ENCODE measurements at places on chromosomes 11 and 22.
A peak's percentile ranks its signal among the peaks of the same experiment; 100 is the strongest.

- DNase-seq, result no peak
These were observed 15.3 kb upstream of the SYTL2 start for GRCh38 chr11:85826116-85826855.

DNA sequence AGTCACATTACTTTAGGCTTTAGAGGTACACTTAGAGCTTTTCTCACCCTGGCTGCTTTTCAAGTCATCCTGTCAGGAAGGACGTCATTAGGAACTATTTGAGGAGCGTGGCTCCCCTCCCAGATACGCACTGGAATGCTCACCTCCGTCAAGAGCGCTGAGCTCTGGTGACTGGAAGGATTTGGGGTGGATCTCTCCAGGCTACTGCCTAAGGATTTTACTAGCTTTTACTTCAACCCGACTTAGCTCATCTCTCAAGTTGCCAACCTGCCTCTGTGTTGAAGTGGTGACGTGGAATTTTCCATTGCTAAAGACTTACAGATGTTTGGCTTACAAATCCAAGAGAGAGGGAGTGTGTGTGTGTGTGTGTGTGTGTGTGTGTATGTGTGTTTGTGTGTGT is 355.3 kb upstream of the CCDC90B start:
- no peak for DNase-seq

DNA sequence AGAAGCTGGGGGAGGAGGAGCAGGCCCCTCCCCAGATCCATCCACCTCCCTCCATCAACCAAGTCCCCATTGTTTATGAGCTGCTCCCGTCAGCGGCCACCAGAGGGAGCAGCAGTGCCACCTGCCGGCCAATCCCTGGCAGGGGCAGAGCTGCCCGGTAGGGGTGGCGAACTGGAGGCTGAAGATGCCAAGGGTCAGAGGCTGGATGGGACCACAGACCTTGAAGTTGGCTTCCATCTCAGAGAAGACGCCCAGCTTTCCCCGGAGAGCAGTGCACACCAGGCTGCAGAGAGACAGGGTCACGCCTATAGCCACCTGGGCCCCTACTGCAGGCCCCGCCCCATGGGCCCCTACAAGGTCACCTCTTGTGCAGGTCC is 3.6 kb downstream of the FIBP start:
- peak; percentile 80 for DNase-seq

GRCh38 chr11:134696455-134696854 is 284.4 kb upstream of the B3GAT1 start:
- no peak for DNase-seq

- no peak for DNase-seq
These were observed 114.4 kb upstream of the API5 start for GRCh38 chr11:43197379-43197778.

DNA sequence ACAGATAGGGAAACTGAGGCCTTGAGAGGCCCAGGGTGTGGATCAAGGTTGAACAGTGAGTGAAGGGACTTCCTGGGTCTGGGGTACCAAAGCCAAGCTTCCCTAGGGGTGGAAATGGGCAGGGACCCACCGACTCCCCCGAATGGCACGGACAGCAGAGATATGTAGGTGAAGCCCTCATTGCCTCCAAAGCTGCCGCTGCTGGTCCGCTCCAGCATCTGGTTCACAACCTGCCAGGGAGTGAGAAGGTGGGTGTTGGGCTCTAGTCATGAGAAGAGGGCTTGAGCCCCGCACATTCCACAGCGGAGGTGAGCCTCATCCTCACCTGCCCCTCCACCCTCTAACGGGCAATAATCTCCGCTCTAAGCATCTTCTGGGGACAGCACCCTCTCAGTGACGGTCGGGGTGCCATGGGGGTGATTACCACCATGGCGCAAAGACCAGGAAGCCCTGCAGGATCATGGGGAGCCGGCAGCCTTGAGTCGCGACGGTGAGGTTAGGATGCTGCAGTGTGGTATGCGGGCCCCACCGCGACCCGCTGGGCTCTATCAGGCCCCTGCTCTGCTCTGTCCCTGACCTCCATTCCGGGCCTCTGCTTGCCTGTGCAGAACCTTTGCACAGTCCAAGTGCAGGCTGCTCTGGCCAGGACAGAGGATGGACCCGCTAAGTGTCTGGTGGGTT is 10.8 kb downstream of the ALDH3B2 start:
- DNase-seq, result no peak

DNA sequence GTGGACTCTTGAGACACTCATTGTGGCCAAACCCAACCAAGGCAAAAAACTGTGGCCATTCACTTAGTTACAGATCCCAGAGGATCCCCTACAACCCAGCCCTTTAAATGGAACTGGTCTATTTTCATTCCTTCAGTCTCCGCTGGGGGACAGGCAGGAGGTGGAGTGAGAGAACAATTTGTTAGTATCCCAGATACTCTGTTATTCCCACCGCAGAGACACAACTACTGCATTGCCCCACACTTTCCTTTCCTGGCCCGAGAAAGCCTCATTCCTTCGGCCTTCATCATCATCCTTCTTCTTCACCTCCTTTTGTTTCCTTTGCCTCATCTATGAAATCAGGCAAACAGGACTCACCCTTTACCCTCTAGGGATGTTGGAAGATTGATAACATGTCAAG is 191.1 kb downstream of the NTM start:
- DNase-seq, result no peak

- DNase-seq, result no peak
These were observed 8.1 kb downstream of the SULT4A1 start for GRCh38 chr22:43854121-43854785.

DNA sequence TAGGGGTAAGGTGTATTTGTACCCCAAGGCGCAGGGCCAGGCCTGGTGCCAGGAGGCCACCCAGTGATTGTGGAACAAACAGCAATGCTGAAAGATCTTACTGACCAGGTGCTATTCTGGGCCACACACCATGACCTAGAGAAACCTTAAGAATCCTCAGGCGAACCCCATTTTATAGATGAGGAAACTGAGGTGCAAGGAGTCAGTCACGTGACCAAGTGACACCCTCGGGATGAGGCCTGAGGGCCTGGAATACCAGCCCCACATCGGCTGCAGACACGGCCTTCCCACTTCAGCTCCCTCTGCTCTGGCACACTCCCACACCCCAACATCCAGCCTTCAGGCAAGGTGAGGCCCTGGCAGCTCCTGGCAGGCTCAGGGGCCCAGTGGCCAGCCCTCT is 13.1 kb downstream of the CABP7 start:
- no peak for DNase-seq

- DNase-seq, result no peak
These were observed 11.7 kb downstream of the EIF3L start for GRCh38 chr22:37860796-37861421.

DNA sequence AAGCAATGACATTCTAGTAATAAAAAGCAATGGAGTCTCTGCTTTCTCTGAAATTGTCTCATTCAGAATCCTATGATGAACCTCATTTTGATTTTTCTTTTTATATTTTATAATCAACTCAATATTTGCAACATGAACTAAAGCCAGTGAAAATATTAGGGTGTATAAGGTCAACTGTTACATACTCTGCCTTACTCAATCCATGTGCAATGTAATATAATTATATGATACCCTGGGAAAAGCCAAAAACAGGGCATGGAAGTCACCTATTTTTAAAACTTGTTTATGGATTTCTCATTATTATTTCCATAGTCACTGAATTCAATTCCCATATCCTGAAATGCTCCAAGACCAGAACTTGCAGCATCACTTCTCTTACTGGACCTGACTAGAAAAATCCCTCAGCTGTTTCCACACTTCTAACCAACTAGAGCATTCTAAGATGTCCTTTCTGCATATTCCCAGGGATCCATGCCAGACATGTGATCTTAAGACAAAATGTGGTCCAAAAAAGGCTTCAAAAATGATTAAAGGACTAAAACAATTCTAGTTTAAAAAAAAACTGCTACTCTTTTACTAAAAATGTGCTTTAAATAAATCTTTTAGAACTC is 97.3 kb downstream of the GUCY1A2 start:
- DNase-seq, result no peak

GRCh38 chr11:130386056-130386455 is 42.4 kb downstream of the ADAMTS8 start:
- no peak for DNase-seq

DNA sequence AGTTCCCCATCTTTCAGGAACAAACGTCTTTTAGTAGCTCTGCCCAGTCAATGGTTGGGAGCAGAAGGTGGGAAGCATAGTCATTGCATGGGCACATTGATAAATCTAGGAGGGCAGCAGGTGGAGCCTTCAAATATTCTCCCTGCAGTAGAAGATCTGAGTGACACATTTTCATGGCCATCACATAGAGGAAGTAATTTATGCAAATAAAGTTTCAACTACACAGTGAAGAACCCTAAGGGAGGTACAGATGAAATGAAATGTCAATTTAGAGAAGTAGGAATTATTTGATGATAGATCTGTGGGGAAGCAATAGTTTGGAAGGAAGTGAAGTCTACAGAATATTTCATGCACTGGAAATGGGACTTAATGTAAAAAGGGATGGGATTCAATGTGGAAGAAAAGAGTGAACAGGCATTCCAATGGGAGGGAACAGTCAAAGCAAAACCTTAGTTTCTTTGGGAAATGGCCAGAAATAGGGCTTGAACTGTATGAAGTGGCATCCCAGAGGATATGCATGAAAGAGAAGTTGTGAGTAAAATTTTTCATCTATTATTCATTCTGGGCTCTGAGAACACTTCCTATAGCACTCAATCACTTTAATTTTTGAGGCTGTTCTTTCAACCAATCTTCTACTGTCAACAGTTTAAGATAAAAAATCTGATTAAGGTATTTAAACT is 256.2 kb upstream of the LUZP2 start:
- no peak for DNase-seq
